Stimulated activated CD8-positive, alpha-beta memory T cell treated with anti-CD3 and anti-CD28 coated beads, Interleukin-2, amount 100 ng/mL, for 48 hours (primary cell): ENCODE measurements at places on chromosomes 7 and 10.

DNA sequence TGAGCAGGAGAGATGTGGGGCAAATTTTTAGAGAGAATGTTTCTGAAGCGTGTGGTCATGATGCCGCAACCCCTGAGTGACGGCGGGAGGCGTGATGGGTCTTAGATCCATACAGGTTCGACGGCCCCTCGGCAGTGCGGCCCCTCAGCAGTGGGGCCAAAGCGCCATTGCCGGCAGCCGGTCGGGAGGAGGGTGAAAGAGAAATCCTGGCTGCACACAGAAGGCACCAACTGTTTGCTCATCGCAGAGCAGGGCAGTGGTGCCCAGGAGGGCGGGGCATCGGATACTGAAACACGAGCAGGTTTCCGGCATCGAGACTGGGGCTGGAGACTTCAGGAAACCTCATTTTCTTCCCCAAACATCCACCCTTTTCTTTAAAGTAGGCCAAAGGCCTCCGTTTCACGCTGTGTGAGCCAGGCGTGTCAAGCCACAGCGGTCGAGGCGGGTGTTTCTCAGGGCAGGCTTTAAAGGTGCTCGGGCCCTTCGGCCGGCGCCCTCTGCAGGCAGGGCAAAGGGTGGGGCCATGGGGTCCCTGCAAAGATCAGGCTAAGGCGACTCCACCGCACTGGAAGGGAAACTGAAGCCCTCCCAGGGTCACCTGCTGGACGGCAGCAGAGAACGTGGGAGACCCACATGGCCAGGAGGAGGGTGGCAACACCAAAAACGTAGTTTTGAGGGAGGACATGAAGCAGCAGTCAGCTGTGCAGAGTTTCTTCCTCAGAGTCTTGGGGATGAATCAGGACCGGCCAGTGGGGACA is 42.0 kb upstream of the PPP2R2D start:
- DNase-seq = no peak

DNA sequence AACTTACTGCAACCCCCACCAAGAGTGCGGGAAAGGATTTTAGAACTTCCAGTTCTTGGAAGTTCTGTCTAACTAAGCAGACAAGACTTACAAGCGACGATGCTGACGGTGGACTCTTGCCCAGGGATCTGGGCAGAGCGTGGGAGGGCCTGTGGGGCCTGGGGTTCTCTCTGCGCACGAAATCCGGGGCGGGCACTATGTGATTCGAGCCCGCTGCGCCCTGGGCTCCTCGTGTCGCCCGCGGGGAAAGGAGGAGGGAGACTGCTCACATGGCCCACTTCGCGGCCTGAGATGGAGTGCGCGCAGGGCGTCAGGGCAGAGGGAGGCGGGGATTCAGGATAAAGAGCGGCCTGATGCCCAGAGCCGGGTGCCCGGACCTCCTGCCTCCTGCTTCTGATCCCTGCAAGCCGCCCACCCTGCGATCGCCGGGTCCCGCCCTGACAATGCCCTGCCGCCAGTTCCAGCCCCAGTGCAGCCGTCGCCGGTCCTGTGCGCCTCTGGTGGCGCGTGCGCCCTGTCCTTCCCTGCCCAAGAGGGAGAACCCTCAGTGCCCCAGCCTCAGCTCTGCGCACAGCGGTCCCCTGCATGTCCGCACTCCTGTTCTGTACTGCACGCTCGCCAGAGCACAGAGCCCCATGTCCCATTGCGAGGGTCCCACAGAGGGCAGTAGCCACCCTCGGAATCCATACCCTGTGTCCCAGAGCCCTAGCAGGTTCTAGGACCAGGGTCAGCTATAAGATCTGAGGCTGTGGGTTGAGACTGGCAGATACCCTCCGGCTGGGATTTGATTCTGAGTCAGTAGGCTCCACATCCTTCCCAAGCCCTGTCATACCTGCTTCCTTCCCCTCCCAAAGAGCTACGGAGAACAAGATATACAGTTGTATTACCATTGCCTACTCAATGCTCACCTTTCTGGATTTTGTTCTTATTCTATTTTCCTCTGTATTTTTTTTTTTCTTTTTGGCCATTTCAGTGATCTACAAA is 99.4 kb upstream of the TMEM106B start:
- peak; percentile 10 for DNase-seq

GRCh38 chr10:98029149-98030092 is 1.0 kb downstream of the CRTAC1 start:
- DNase-seq = no peak

DNA sequence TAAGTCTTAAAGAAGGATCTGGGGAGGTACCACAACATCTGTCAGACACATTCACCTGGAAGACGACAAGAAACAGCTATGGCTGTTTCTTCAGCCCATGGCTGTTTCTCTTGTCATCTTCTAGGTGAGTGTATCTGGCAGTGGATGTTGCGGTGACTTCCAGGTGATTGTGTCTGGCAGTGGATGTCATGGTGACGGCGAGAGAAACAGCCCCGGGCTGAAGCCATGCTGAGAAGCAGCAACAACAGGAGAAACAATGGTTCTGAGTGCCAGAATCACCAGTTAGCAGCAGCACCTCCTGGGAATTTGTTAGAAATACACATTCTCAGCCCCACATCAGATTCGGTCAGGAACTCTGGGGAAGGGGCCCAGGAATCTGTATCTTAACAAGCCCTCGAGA is 68.6 kb upstream of the SYPL1 start:
- no peak for DNase-seq

- DNase-seq = no peak
These were observed 269.6 kb downstream of the ELFN1 start for GRCh38 chr7:1939434-1940401.

GRCh38 chr10:28545967-28546644 is 13.2 kb downstream of the WAC start:
- no peak for DNase-seq

GRCh38 chr7:2214636-2215035 is 18.1 kb downstream of the MAD1L1 start:
- no peak for DNase-seq
